ENCODE measurements at places on chromosomes 11 and 22.

- DNase-seq: no peak
These were observed 80.3 kb downstream of the BUD13 start for GRCh38 chr11:116692318-116693101.

DNA sequence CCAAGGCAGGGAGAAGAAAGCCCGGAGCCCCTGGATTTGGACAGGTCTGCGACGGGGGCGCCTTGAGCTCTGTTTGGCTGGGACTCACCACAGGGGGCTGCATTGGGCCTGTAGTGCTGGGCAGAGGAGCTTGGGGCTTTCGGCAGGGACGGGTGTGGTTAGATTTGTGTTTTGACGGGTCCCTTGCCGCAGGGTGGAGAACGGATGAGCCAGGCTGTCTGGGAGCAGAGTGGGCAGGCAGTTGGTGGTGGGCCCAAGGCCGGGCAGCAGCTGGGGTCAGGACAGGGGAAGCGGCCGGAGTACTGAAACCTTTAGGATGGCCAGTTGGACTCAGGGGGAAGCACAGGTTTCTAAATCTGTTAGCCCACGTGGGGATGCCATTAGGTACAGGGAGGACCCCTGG lies 13.4 kb downstream of the C11orf24 start:
- no peak for DNase-seq

GRCh38 chr11:125600663-125601062 lies 8.0 kb downstream of the STT3A start:
- DNase-seq: no peak

- DNase-seq: no peak
These were observed 10.9 kb downstream of the DEFB108B start for GRCh38 chr11:71843858-71844257.

DNA sequence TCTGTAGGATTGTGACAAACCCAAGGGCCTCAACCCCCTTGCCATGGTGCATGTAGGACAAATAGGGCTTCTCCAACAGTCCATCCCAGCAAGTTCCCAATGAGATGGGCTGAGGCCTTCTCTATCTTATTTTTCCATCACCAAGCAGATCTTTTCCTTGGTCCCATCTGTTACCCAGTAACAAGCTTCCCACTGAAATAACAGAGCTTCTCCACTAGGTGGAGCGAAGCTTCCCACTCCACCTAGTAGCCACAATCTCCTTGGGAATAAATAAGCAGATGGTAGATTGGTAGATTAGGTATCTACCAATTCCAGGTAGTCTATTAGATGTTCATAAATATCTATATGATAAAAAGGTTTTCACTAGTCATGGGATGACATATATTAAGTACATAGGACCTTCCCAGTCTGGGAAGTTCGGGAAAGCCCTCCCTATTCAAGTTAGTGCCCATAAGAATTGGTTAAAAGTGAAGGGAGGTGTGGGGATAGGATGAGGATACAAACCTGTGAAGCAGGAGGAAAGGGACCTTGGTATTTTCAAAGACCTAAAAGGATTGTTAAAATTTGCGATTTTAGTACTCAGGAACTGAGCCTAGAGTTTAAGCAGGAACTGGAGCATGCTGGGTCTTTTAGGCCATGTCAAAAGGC lies 5.9 kb upstream of the OR52L1 start:
- DNase-seq: no peak

- DNase-seq: peak; percentile 59
These were observed at the start of gene HTATIP2 for GRCh38 chr11:20363500-20364340. Gene HTATIP2 (plus strand): TSS chr11:20363714. CDS start chr11:20364238, 524 bp downstream.

- DNase-seq: no peak
These were observed 63.8 kb upstream of the WNT7B start for GRCh38 chr22:46040471-46041465.

- DNase-seq: no peak
These were observed at the start of gene ROBO3 for GRCh38 chr11:124865181-124865901. Gene ROBO3 (plus strand): TSS chr11:124865432. CDS start chr11:124865578, 146 bp downstream.

GRCh38 chr11:71103266-71103665 lies 149.1 kb downstream of the SHANK2 start:
- no peak for DNase-seq

DNA sequence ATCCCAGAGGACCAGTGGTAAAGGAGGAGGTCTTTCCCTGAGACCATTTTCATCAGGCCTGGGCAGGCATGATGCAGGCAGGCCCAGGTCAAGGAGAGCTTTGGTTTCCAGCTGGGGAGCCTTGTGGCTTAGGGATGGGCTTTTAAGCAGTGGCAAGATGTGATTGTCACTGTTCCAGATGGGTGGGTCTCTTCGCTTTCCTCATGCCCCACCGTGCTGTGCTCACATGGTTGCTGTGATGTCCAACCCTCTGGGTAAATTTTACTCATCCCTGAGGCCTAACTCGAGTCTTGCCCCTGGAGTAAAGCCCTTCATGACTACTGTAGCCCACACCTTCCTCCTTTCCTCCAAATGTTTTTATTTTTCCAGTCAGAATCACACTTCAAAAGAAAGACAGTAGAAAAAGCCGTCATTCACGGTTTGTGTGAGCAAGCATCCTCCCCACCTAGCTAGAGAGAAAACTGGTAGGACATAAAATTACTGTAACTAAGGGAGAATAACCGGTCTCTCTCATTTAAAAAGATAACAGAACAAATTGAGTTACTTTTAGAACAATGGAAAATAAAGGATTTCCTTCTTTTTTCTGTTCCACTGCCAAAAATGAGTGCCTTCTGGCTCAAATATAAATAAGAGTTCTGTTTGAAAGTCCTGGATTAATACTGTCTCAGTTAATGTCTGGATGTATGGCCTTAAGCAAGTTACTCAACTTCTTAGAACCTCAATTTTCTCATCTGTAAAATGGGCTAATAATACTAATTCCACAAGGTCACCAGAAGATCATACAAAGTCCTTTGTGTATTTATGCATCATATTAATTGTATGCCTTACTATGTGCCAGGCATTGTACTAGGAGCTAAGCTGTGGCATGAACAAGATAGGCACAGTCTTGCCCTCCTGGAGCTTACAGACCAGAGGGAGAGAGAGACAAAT lies 84.9 kb downstream of the ME3 start:
- DNase-seq: no peak

Measured in stimulated activated CD4-positive, alpha-beta T cell treated with anti-CD3 and anti-CD28 coated beads, Interleukin-1b, Interleukin-23, amount 100 ng/mL, for 1 hour (primary cell).